ENCODE measurements at places on chromosomes 2 and 18.
A peak's percentile ranks its signal among the peaks of the same experiment; 100 is the strongest.

GRCh38 chr2:100485396-100485795 is 15.1 kb downstream of the NMS start:
- no peak for DNase-seq

- DNase-seq: no peak
These were observed 4.3 kb downstream of the EPHA4 start for GRCh38 chr2:221567809-221568208.

GRCh38 chr2:27566628-27567027 is 16.2 kb upstream of the ZNF512 start:
- DNase-seq: no peak

- DNase-seq: no peak
These were observed 71.2 kb downstream of the PTPRM start for GRCh38 chr18:7638321-7638720.

GRCh38 chr2:157784169-157784822 is 91.8 kb downstream of the ACVR1 start:
- no peak for DNase-seq

DNA sequence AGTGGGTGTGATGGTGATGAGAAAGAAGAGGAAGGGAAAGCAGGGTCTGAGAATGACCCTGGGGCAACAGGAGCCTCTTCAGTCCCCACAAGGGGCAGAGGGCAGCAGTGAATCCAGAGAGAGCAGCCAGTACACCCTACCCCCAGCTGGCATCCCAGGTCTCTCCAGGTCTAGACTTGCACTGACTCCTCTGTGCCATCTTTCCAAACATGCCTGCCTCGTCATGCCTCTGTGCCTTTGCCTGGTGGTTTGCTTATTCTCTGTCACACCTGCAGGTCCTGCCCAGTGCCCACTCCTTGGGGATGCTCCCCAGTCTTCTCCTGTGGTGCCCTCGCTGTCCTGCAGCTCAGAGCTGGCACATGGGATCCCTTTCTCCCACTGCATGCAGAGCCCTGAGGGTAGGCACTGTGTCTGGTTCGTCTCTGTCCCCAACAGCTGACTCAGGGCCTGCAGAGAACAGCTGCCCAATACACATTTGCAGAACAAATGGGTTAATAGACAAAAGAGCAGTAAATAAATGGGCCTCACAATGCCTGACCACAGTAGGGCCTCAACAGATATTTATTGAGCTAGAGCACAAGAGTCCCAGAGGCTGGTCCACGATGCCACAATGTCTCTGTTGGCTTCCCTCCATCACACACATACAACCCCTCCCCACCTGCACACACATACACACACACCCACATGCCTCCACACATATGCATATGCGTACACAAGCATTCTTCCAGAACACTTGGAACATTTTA is 89.8 kb downstream of the HS1BP3 start:
- no peak for DNase-seq

DNA sequence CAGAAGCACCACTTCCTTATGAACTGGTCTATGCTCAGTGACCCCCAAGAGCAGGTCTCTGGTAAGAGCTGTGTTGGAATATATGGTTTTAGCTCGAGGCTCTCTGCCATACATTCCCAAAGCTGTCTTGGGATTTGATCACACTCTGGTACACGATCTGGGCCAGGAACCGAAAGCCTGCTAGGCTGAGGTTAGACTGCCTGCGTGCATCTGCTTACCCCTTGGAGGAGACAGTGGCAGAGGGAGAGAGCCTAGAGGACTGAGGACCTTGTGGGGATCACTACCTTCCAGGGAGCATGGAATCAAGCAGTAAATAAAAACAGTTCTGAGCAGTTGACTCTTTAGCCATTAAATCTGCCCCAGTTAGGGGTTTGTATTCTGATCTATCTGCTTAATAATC is 63.7 kb downstream of the ZNF532 start:
- no peak for DNase-seq

GRCh38 chr18:27709344-27709743 is 467.6 kb downstream of the CDH2 start:
- no peak for DNase-seq

- no peak for DNase-seq
These were observed 61.0 kb downstream of the MGAT5 start for GRCh38 chr2:134314681-134315368.

- DNase-seq: no peak
These were observed 362.5 kb upstream of the TNP1 start for GRCh38 chr2:217222309-217222910.

- DNase-seq: no peak
These were observed 8.4 kb downstream of the GBX2 start for GRCh38 chr2:236159778-236160170.

GRCh38 chr2:240170354-240170735 is 29.9 kb upstream of the OTOS start:
- no peak for DNase-seq

DNA sequence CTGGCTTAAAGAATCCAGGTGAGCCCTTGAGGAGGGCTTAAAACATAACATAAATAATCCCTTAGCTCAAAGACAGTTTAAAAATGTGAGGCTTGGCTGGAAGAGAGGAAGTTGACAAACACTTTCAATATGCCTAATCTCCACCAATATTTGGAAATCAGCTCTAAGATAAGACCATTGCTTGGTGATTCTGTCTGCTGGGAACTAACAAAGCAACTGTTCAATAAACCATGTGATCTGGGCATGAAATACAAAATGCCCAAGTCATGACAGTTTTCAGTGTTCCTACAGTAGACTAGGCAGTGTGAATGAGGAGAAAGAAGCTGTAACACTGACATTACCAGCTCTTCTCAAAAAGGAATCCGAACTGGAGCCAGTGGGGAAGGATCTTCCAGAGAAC is 10.7 kb downstream of the MFF start:
- no peak for DNase-seq

- no peak for DNase-seq
These were observed 69.9 kb upstream of the MMADHC start for GRCh38 chr2:149657401-149658040.

DNA sequence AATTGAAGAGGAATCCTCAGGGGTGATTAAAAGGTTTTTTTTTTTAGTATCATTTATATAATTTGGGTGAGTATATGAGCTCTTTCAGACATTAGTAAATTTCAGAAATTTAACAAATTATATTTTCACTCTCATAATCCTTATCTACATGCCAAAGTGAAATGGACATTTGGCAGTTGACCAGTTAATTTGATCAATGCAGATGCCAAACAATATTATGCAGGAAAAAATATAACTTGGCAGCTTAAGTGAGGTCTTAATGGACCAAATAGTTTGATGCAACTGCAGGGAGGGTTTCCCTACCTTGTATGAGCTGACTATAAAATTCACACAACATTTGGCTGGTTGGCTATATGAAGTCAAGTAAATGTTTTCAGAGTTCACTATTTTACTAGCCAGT is 185.2 kb downstream of the CCDC102B start:
- DNase-seq: no peak

- DNase-seq: no peak
These were observed 4.3 kb downstream of the PMAIP1 start for GRCh38 chr18:59904011-59904601.

- no peak for DNase-seq
These were observed 406.1 kb upstream of the SOX11 start for GRCh38 chr2:5285872-5286769.

DNA sequence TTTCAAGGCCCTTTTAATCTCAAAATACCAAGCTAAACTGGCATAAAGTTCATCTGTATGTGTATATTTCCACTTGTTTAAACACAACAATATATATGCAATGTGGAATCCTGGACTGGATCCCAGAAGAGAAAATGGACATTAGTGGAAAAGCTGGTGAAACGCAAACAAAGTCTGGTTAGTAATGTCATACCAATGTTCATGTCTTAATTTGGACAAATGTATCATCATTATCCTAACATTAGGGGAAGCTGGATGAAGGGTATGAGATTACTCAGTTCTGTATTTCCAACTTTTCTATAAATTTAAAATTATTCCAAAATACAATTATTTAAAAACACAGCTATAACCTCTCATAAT is 3.8 kb downstream of the SP3 start:
- DNase-seq: no peak

DNA sequence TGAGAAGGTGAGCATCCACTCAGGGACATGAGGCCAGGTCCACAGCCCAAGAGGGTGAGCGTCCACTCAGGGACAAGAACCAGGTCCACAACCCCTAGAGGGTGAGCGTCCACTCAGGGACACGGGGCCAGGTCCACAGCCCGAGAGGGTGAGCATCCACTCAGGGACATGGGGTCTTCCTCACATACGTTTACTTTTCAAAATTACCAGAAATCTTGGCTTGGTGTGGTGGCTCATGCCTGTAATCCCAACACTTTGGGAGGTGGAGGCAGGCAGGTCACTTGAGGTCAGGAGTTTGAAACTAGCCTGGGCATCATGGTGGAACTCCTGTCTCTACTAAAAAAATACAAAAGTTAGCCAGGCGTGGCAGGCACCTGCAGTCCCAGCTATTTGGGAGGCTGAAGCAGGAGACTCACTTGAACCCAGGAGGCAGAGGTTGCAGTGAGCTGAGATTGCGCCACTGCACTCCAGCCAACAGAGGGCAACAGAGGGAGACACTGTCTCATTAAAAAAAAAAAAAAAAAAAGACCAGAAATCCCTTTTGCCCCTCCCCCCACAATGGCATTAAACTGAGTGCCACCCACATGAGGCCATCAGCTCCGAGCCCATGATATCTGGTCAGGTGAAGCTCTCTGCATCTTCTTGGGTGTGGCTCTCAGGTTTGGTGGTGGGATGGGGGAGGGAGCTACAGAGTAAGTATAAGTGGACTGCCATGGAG is 9.0 kb upstream of the MBP start:
- no peak for DNase-seq

DNA sequence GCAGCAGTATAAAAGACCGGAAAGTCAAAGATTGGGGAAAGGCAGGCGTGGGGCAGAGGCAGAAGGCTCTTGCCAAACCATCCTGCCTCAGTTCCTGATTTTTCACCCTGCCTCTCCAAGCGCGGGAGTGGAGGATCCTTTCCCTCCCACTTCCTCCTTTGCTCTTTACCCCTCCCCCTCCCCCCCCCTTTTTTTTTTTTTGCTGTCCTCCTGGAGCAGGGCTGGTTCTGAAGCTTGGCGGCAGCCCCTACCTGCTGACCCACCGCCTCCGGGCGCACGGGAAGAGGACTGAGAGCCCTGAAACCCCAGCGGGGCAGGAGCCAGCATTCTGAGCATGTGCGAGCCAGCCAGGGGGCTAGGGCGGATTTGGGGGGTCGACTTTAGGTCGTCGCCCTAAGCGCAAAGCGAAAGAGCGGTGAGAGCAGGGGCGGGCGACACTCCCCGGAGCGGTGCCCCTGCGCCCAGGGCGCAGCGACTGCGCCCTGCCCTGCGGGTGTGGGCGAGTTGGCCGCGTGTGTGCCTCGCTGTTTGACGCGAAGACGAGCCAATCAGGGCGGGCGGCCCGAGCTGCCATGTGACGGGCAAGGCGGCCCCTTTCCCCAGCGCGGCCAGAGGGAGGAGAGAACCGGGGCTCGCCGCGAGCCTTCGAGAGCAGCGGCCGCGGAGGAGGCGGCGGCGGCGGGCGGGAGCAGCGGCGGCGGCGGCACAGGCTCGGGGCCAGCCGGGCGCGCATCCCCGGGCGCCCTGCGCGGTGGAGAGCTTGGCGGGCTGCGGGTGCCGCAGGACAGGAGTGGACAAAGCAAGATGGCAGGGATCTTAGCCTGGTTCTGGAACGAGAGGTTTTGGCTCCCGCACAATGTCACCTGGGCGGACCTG is at the start of gene CERS6:
Gene CERS6 (plus strand): TSS at position 628 of the 876 bp plus-strand sequence. CDS start 177 bp downstream, at position 805.
- peak; percentile 59 for DNase-seq

DNA sequence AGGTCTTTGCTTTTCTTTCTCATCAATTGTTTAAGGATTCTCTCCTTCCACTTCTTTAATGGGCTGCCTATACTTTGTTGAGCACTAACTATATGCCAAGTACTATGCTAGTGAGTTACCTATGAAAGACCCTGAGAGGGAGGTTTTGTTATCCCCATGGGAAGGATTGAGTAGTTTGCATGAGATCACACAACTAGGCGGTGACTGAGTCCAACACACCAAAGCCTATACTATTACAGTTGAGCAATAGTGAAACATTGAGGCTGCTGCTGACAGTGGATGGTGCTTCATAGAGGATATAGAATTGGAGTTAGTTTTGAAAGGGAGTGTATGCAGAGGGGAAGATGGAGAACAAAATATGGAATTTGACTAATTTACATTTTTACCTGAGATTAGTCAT is 15.8 kb downstream of the NABP1 start:
- no peak for DNase-seq

- no peak for DNase-seq
These were observed 245.3 kb downstream of the STK39 start for GRCh38 chr2:168002021-168002553.

GRCh38 chr2:175854129-175854528 is 147.9 kb downstream of the LNPK start:
- no peak for DNase-seq

DNA sequence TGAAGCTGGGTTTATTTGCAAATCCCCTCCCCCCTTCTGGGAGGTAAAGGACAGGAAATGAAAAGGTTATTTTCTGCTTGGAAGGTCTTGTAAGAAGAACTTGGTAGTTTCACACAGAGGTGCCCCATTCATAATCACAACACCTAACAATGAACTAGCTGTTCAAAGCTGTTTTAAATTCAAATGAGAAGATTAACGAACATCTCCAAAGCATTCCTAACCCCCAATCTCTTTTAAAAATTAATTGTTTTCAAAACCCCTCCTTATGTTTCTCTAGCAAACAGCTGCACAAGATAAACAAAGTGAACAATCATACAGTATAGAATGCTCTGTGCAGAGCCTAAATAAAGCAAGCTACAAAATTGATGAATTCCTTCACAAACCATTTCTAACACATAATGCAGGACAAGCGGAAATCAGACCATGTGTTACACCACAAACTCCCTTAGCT is 271.4 kb downstream of the SATB2 start:
- no peak for DNase-seq

GRCh38 chr2:28172114-28172898 is 220.4 kb upstream of the FOSL2 start:
- no peak for DNase-seq

GRCh38 chr2:88691339-88692183 is at the start of gene RPIA:
RPIA (plus strand) TSS chr2:88691673; CDS start chr2:88691699, 26 bp downstream.
- no peak for DNase-seq

DNA sequence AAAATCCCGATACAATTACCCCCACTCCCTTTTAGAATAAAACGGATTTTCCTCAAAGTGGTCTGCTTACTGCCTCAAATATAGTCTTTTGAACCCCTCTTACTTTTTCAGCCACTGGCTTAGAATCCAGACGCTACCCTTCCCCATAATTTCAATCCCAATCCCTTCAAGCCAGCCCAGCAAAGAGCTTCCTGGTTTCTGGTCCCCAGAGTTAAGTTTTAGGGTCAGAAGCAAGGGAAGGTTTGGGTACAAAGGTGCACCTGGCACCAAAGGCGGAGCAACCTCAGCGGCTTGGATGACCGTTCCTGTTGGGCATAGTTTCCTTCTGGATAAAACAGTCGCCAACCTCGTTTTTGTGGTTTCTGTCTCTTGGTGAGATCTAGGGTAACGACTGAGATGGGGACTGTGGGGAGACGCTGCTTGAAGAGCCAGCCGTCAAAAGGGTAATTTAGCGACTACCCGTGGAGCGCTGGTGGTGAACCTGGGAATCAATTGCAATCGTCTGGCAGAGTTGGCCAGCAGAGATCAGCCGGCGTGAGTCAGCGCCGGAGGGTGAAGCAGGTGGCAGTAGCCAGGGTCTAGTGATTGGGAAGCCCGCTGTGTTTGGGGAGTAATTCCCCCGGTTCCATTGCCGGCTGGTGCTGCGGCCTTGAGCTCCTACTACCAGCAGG is 1.6 kb downstream of the FEV start:
- DNase-seq: no peak

- no peak for DNase-seq
These were observed 112.0 kb upstream of the NDUFV2 start for GRCh38 chr18:8990276-8991031.

Measured in cortex of kidney (tissue), 1 donor.